Immature natural killer cell (primary cell): ENCODE measurements at places on chromosomes 2 and 18.

- no peak overlapping the region for H3K4me3 ChIP-seq
- H3K27me3 ChIP-seq: no peaks in the 10 kb centered on the region
- no peaks in the 10 kb centered on the region for H3K4me1 ChIP-seq
- H3K36me3 ChIP-seq: no peaks in the 10 kb centered on the region
Observed at GRCh38 chr2:201939453-201939941, 94.2 kb upstream of the FZD7 start.

DNA sequence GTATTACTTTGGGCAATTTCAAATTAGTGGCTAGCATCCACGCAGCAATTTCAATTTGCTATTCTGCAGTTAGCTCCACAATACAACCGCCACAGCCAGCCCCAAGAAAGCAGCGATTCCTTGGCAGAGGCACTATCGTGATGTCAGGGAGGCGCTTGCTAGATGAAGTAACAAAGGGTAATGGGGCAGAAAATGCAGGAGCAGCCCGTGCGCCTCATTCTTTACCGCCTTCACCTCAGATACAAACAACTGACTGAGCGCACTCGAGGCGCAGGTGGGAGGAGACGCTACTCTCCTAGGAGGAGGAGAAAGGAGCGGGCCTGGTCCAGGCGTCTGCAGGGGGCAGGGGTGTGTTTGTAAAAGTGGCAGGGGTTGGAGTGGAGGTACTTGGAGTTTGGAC, 76.9 kb upstream of the ASB18 start:
- no peak overlapping the region for H3K27ac ChIP-seq
- H3K4me1 ChIP-seq: no peaks in the 10 kb centered on the region
- peaks cover 5% of the 10 kb centered on the region for H3K27me3 ChIP-seq
- no peak for DNase-seq
- no peak overlapping the region for H3K4me3 ChIP-seq

- no peak for DNase-seq
- H3K36me3 ChIP-seq: no peaks in the 10 kb centered on the region
- H3K27me3 ChIP-seq: peaks cover 10% of the 10 kb centered on the region
- no peak overlapping the region for H3K27ac ChIP-seq
Observed at GRCh38 chr2:202014318-202014717, 19.3 kb upstream of the FZD7 start.

DNA sequence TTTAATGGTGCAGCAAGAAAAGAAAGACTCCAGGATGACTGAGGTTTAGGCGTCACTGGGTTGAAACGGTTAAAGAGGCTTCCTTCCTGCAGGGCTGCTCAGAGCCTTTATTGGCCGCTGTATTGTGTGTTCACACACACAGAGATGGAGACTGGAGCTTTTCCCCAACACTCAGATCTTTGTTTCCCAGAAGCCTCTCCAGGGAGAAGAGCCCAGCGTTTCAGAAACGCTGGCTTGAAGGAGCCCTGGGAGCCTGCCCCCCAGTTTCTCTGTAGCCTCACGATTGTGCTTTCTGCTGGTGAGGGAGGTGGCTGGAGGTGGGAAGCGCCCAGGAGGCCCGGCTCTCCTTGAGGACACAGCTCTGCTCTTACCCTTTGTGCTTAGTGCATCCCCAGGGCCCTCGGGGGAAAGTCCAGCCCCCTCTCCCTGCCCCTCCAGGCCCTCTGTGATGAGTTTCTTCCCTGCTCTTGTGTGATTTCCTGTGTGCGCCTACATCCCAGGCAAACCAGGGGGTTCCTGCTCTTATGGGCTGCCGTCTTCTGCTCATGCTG, 37.1 kb downstream of the RRM2 start:
- no peak for DNase-seq
- H3K36me3 ChIP-seq: peaks cover 4% of the 10 kb centered on the region
- no peak overlapping the region for H3K4me3 ChIP-seq
- peaks cover 11% of the 10 kb centered on the region for H3K4me1 ChIP-seq
- no peak overlapping the region for H3K27ac ChIP-seq

DNA sequence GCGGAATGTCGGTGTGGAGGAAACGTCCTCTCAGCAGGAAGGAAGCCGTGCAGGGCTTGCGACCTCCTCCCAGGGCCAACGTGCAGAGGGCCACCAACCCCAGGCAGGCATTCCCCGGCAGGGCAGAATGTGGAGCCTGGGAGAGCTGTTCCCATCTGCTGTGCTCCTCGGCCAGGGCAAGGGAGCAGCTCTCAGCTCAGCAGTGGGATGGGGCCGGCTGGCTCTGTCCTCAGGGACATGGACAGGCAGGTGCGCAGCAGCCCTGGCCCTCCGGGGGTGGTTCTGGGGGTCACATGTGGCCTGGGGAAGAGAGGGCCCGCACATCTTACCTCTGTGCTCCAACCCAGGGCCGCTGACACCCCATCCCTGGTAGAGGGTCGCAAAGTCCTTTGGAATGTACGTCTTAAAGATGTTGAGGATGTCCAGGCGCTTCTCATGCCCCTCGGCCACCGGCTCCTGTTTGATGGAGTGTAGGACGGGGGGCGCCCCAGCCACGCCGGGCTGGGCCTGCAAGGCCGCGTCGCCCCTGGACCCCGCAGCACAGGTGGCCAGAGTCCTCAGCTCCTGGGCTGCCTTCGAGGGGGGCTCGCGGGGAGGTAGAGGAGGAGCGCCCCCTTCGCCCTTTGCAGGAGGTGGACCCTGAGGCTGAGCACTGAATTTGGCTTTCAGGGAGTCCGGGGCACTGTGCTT, 116.4 kb downstream of the ZNF516 start:
- H3K27ac ChIP-seq: no peak overlapping the region
- H3K4me3 ChIP-seq: no peak overlapping the region
- DNase-seq: no peak
- peaks cover 5% of the 10 kb centered on the region for H3K36me3 ChIP-seq
- H3K4me1 ChIP-seq: peaks cover 40% of the 10 kb centered on the region
- H3K27me3 ChIP-seq: no peaks in the 10 kb centered on the region

DNA sequence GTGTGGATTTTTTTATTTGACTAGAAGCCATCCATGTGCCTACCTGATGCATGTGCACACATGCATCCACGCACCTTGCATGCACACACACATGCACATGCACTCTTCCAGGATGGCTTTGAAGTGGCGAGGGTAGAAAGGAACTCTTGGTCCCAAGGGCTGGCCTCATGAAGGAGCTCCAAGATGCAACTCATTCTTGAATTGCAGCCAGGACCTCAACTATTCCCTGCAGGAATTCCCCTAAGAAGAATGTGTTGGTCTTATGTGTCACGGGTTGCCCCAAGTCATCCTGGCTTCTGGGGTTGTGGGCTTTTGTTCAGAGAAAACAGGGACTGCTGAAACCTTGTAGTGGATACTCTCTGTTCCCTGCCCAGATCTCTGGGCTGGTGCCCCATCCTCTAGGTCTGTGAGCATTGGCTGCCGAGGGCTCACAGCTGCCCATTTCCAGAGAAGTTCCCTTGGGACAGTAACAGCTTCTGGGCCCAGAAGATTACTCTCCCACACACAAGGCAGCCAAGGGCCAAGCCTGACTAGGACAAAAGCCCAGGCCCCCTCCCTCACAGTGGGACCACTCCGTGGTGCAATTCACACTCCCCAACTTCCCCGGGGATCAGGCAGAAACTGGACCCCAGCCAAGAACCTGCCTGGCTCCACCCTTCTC, 137.6 kb downstream of the COPS8 start:
- H3K4me3 ChIP-seq: no peak overlapping the region
- H3K4me1 ChIP-seq: no peaks in the 10 kb centered on the region
- H3K36me3 ChIP-seq: no peaks in the 10 kb centered on the region
- DNase-seq: no peak

DNA sequence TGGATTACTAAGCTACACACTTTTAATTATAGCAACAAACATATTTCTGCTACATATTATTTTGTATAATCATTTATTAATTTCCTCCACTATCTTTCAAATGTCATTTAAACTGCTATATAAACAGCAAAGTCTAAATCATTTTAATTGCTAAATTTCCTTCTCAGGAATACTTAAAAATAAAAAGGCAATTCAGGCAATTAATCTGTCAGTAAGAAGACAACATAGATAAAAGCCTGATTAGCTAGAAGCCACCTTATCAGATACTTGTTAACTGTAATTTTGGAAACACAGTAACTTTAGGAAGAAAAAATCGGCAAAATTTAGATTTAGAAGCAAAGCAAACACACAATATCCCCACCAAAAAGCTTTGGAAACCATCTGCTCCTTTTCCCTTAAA, 188.2 kb upstream of the ZNF804A start:
- H3K36me3 ChIP-seq: peaks cover 5% of the 10 kb centered on the region
- no peaks in the 10 kb centered on the region for H3K27me3 ChIP-seq
- H3K27ac ChIP-seq: no peak overlapping the region
- no peak for DNase-seq
- H3K4me1 ChIP-seq: no peaks in the 10 kb centered on the region

- H3K4me1 ChIP-seq: peaks cover 9% of the 10 kb centered on the region
- H3K4me3 ChIP-seq: no peak overlapping the region
- H3K27me3 ChIP-seq: peaks cover 1% of the 10 kb centered on the region
- H3K27ac ChIP-seq: no peak overlapping the region
- peaks cover 9% of the 10 kb centered on the region for H3K36me3 ChIP-seq
Observed at GRCh38 chr2:54040250-54040649, 69.5 kb upstream of the PSME4 start.

- H3K4me1 ChIP-seq: no peaks in the 10 kb centered on the region
- no peak within 1 kb of the TSS for H3K27ac ChIP-seq
- DNase-seq: no peak
Observed at GRCh38 chr18:63775166-63775730, at the start of gene SERPINB7. Gene SERPINB7 (plus strand): TSS chr18:63775418. CDS start chr18:63782373, 6,955 bp downstream.

DNA sequence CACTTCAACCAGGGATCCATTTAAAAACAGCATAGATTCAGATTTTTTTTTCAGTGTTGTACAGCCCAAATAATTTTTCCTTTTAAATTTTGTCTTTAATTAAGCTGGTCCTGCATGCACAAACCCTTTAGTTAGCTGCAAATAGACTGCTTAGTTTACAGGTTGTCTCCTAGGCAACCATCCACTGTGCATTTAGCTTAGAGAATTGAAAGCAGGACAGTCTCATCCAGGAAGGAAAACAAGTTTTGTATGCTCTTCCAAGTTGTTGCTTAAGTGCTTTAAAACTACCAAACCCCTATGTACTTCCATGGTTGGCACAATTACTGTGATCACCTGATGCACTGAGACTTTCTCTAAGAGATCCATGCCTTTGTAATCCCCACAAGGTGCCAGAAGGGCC, at the start of gene MAP3K19:
TSS of gene MAP3K19 (minus strand) at position 148 of the 400 bp plus-strand sequence. CDS start 22,800 bp downstream, outside the sequence.
- peaks cover 11% of the 10 kb centered on the region for H3K4me1 ChIP-seq
- H3K4me3 ChIP-seq: no peak within 1 kb of the TSS
- H3K36me3 ChIP-seq: no peaks in the 10 kb centered on the region
- peaks cover 19% of the 10 kb centered on the region for H3K27me3 ChIP-seq

DNA sequence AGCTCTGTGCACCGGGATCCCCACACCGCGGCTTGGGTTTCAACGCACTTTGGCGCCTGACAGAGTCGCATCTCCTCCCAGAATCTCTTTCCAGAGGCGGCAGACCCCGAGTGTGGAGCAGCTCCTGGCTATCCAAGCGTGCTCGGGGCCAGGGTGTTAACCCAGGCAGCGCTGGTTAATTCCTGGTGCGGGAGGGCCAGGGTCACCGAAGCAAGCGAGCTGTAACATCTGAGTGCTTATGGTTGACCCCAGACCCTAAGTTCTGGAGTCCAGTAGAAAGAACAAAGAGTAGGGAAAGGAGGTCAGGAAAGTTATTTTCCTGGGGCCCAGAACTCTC, 566 bp upstream of the OSR1 start:
- H3K36me3 ChIP-seq: no peaks in the 10 kb centered on the region
- no peak for DNase-seq

- no peak for DNase-seq
- H3K4me1 ChIP-seq: no peaks in the 10 kb centered on the region
- H3K4me3 ChIP-seq: no peak overlapping the region
- H3K27ac ChIP-seq: no peak overlapping the region
Observed at GRCh38 chr2:141423124-141423523, 707.7 kb downstream of the LRP1B start.

GRCh38 chr2:27545348-27546141, 37.3 kb upstream of the ZNF512 start:
- no peaks in the 10 kb centered on the region for H3K27me3 ChIP-seq
- H3K36me3 ChIP-seq: no peaks in the 10 kb centered on the region
- H3K4me3 ChIP-seq: no peak overlapping the region

DNA sequence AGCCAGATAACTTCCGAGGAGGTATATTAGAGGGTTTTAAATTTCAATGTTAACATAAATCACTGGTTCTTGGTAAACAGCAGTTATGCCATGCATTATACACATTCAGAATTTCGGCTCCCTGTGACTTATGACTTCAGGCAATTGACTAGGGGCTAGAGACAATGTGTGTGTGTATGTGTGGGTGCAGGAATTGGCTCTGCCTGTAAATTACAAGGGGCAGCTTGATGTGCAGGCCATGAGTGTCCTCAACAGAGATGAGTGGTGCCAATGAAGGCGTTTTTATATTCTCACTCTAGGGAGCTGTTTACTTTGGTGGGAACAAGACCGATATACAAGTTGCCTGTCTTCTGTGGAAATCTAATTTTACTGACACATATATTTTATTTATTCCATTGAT, 161.6 kb downstream of the CSRNP3 start:
- no peak overlapping the region for H3K4me3 ChIP-seq
- H3K36me3 ChIP-seq: no peaks in the 10 kb centered on the region
- H3K27me3 ChIP-seq: no peaks in the 10 kb centered on the region
- no peak overlapping the region for H3K27ac ChIP-seq
- no peaks in the 10 kb centered on the region for H3K4me1 ChIP-seq
- DNase-seq: no peak

GRCh38 chr2:72998724-72999123, 72.8 kb downstream of the SFXN5 start:
- no peaks in the 10 kb centered on the region for H3K36me3 ChIP-seq
- no peak overlapping the region for H3K27ac ChIP-seq
- no peaks in the 10 kb centered on the region for H3K4me1 ChIP-seq
- DNase-seq: no peak
- H3K4me3 ChIP-seq: no peak overlapping the region

DNA sequence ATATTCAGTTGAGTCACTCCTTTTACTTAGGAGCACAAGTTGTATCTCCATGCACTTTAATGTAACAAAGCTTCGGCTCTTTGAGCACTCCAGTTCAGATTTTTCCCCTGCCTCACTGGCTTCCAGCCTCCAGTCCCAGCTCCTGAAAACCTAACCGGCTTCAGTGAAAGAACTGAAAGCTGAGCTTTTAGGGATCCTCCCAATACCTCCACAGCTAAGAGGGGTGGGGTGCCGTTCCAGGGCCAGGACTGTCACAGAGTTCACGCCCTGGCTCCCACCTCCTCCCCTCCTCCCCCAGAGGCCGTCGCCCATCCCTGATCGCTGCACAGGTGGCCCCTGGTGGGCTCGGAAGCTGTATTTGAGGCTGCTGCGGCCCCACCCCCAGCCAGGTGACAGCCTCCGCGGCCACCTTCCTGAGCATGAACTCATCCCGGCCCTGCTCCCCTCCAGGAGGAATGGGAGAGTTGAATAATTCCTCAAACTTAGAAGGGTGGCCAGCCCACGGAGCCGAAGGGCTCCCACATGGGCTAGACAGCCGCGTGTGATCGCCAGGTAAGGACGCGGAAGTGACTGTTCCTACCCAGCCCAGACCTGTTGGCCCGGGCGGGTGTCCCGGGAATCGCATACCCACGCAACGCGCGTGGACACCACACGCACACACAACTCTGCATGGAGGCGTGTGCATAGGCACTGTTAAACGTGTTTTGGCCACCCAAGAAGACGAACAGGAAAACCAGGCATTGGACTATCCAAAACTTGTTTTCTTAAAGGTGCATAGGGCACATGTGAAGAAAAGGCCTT, 1.8 kb downstream of the MYO5B start:
- no peak for DNase-seq
- H3K4me3 ChIP-seq: no peak overlapping the region
- no peak overlapping the region for H3K27ac ChIP-seq
- H3K36me3 ChIP-seq: no peaks in the 10 kb centered on the region
- peaks cover 6% of the 10 kb centered on the region for H3K4me1 ChIP-seq

GRCh38 chr2:241123816-241124536, 21.9 kb upstream of the MTERF4 start:
- DNase-seq: no peak
- H3K4me1 ChIP-seq: no peaks in the 10 kb centered on the region
- H3K4me3 ChIP-seq: no peak overlapping the region
